ENCODE measurements at places on chromosomes 13 and 19. TPM values are rescaled to one million over a fixed set of nuclear protein-coding genes. Genes with fewer than 3 reads are reported as not detected.
A peak's percentile ranks its signal among the peaks of the same experiment; 100 is the strongest.

GRCh38 chr13:85661675-85662074 lies 137.5 kb downstream of the SLITRK6 start:
- no peak for DNase-seq

- DNase-seq: peak; percentile 86
Observed at GRCh38 chr19:55654868-55655647, at the start of gene U2AF2. Gene U2AF2, plus strand, starts transcription at chr19:55655035. Its CDS starts 70 bp downstream, at chr19:55655105.

DNA sequence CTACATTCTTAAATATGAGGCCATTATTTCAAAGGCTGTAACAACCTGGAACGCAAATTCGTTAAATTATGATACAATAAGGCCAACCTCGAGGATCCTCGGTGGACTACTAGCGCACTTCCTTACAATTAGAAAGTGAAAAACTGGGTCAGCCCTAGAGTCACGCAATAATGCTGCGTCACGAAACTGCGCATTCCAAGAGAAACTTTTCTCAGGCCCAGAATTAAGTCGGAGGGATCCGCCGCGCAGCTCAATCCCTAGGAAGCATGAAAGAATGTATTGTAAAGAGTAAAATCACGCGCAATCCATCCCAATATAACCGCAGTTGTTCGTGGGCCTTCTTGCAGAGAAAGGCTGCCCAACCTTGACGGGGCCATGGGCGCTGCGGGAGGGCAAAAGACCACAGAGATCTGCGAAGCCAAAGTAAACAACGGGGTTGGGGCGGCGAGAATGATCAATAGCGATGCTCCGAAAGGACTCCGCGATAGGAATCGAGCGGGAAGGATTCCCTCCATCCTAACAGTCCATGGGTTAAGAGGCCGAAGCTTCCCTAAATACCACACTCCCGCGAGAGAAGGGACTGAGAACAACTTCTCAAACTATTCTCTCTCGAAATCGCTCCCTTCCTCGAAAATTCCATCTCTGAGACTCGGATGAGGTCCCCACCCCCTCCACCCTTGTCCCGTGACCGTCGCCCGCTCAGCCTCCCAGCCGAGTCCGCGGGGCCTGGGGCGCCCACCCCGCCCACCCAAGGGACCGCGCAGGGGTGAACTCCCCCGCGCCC lies 564 bp downstream of the SPART start:
- DNase-seq: peak; percentile 42

- DNase-seq: no peak
Observed at GRCh38 chr19:39157997-39158389, 32.4 kb downstream of the PAK4 start.

DNA sequence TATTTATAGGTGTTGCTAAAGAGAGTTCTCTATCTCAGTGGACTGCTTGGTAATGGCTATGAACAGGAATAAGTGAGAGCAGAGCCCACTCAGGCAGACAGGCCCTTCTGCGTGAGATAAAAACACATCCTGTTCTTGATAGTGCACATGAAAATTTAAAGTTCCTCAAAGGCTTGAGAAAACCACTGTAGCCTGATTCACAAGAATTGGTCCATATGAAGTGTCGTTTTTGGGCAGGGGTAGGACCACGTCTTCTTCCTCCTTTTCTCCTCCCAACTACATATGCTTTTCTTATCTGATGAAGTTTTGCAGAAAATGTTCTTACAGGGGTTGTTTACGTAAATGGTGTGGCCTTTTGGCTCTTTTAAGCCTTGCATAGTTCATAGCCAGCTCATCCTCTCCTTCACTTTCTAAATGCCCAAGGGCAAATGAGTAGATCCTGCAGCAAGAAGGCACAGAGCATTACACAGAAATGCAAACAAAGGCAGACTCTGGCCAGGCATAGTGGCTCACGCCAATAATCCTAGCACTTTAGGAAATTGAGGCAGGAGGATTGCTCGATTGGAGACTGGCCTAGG lies 53.8 kb downstream of the RNF6 start:
- DNase-seq: no peak

GRCh38 chr13:110303644-110304043 lies 3.3 kb downstream of the COL4A1 start:
- DNase-seq: no peak

GRCh38 chr13:51091839-51092238 lies 19.2 kb downstream of the C13orf42 start:
- DNase-seq: no peak

- no peak for DNase-seq
Observed at GRCh38 chr19:36151144-36152018, 866 bp downstream of the COX7A1 start.

DNA sequence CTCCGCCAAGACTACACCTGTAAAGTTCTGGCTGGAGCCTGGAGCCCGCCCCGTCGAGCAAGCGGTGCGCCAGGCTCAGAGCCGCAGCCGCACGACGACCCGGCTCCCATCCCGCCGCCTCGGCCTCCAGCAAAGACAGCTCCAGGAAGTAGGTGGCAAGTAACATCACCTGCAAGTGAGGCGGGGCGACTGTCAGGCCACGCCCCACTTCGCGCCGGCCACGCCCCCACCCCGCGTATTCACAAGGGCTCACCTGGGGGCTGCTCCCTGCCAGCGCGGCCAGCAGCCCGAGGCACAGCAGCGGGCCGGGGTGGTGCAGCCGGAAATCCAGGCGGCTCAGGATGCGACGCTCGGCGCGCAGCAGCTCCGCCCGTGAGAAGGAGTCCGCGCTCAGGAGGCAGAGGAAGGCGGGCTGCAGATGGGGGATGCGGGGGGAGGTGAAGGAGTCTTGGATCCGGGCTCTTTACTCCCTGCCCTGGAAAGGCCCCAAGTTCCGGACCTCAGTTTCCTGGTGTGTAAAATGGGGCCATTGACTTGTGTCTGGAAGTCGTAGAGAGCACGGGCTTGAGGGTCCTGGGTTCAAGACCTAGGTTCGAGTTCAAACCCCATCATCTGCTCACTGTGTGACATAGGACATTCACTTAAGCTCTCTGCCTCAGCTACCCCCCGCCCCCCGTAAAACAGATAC lies 3.2 kb downstream of the CCNP start:
- no peak for DNase-seq

- no peak for DNase-seq
Observed at GRCh38 chr19:45249261-45250033, 1.6 kb upstream of the MARK4 start.

- DNase-seq: no peak
Observed at GRCh38 chr19:17294051-17294891, 9.0 kb downstream of the ABHD8 start.

DNA sequence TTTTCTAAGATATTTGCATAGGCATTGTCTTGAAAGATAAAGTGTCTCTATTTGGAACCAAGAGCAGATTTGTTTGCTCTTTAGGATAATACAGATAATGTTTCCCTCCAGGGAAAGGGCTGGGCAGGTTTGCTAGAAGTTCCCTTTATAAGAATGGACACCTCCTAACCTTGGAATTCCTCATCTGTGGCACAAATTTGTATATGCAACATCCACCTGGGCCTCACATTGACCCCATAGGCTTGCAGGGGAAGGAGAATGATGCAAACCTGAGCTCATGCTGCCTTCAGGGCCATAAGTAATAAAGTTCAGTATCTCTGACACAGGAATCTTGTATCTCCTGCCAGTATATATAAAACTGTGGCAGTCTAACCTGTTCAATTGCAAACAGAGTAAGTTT lies 508.4 kb upstream of the MIR17HG start:
- DNase-seq: no peak

DNA sequence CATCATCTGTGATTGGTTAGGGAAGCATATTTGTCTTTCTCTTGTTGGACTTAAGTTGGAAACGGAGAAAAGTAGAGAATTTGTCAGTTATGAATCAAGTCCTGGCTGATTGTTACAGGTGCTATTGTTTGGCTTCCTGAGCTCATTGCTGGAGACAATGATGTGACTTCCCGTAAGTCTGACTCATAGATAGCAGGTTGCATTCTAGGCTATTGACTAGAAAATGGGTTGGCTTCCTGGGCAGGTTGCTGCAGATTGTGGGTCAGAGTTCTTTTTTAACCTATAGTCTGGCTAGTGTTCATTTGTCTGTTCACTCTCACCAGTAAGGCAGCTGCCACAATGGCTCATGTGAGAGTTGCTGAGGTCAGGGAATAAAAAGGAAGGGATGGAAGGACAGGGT lies 101.5 kb downstream of the CCNA1 start:
- DNase-seq: no peak

GRCh38 chr19:44807652-44808462 lies 1.0 kb upstream of the BCAM start:
- DNase-seq: no peak

The IRS2 gene
- 70.9 TPM for total RNA-seq

The SHISA7 gene
- total RNA-seq: not detected

The OVOL3 gene
- total RNA-seq: not detected

The LRRC8E gene
- 1.8 TPM for total RNA-seq

The TTC9B gene
- not detected for total RNA-seq

The GNA15 gene
- 10.2 TPM for total RNA-seq

The NANOS3 gene
- total RNA-seq: not detected

The MICOS13 gene
- total RNA-seq: 39.7 TPM

The UPK1A gene
- 0.44 TPM for total RNA-seq

The PSG6 gene
- total RNA-seq: not detected

The PAN3 gene
- total RNA-seq: 59.0 TPM

Data from omental fat pad (tissue), 4 donors.